NCI-H526 (cell line): ENCODE measurements at places on chromosomes 6 and 20.

GRCh38 chr20:2446845-2447244 is 23.7 kb downstream of the SNRPB start:
- DNase-seq = peak; percentile 76

DNA sequence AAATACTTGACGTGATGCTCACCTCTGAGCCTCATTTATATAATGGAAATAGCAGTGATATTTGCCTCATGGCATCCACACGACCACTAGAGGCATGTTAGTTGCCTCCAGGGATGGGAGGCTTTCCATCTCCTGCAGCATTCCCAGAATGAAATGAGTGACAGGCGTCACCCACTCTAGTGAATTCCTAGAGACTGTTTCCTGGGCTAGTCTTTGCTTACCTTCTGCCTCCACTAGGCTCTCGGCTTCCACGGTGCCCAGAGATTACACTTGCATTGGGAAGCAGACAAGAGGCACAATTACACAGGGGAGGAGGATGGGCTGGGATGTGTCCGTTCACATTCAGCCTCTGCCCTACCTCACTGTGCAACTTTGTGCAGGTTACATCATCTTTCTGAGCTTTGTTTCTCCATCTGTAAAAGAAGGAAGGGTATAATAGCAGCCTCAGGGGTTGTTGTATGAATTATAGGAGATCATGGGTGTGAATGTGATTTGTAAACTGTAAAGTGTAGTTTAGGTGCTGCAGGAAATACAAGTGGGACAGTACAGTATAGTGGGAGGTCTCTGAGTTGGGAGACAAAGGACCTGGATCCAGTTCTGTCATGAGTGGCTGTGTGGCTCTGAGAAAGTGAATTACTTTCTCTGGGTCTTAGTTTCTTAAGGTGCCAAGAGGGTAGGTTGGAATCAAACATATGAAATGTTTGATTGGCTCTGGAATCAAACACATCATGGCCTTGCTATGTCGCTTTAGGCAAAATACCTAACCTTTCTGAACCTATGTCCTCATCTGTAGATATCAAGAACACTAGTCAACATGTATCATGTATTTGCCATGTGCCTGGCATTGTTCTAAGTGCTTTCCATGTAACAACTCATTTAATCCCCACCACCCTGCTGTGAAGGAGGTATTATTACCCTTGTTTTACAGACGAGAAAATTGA is 3.6 kb upstream of the VSTM2L start:
- DNase-seq = no peak

- DNase-seq = no peak
Measured at GRCh38 chr6:219019-219570, 73.2 kb upstream of the DUSP22 start.

DNA sequence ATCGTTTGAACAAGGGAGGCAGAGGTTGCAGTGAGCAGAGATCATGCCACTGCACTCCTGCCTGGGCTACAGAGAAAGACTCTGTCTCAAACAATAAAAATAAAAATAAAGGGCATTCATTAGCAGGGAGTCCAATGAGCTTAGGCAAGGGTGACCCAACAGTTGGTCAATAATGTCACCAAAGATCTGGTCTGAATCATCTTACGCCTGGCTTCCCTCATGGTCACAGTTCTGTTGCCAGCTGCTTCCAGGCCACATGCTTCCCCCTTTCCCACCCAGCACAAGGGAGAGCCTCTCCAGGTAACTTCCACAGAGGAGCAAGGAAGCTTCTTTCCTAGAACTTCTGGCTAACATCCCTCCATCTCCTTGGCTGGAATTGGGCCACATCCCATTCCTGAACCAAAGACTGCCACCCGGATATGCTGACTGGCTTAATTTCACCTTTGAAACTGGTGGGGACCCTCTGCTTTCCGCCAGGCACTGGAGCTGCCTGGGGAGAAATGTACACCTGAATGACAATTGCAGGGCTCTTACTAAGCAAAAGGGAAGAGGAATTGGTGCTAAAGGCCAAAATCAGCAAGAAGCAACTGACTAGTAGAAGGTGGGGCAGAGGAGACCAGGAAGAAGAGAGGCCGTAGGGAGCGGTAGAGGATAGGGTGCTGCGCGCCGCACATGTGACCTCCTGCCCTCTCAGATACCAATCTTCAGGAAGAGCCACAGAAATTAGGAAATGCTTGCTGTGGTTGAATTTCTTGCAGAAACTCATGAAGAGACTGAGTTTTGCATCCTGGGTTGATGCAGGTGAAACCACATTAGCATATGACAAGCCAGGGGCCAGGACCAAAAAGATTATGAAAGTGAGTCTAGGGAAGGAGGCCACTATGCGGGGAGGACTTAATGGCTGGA is 8.3 kb upstream of the SCML4 start:
- DNase-seq = no peak

GRCh38 chr20:2801286-2801728 is 880 bp upstream of the CPXM1 start:
- no peak for DNase-seq

DNA sequence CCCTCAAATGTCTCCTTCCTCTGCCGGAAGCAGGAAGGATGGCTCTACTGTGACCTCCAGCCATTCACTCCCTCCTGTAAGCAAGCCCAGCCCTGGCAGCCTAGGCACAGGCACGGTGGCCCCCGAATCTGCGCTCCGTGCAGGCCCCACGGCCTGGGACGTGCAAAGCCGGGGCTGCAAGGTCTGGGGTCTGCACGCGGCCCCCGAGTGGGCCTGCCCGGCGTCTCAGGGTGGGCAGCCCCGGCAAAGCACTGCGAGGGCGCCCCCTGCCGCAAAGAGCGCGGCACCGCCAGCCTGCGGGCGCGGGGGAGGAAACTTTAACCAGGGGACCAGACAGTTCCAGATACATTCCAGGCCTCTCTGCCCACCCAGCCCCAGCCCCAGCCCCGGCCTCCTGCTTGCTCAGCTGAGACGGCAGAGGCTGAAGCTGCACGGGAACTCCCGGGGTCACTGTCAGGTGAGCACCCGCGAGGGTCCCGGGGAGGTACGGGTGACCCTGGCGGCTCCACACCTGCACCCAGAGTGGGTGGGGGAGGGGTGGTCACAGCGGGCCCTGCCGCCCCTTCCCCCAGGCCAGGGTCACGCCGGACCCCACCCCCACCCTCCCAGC is 98.8 kb downstream of the ASXL1 start:
- peak; percentile 53 for DNase-seq

DNA sequence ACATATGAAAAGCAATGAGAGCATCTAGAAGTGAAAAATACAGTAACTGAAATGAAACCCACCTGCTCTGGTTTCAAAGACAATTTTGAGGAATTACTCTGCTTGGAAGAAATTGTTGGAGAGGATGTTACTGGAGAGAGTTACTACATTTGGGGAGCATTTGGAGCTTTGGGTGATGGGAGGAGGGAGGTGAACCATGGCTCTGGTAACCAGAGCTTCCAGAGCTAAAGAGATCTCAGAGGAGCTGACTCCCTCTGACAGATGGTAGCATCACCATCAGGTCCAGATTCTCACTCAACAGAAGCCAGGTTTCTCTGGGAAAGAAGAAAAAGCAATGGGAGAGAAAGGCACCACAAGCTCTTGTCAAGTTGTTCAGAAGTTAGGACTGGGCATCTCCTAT is 42.2 kb upstream of the SMAP1 start:
- DNase-seq = no peak

- peak; percentile 85 for DNase-seq
Measured at GRCh38 chr6:27374824-27375612, 13.5 kb upstream of the ZNF391 start.

GRCh38 chr20:3681931-3682781 is at the start of gene ADAM33:
Gene ADAM33 (minus strand): TSS chr20:3682010. CDS start chr20:3682004, 6 bp downstream.
- no peak for DNase-seq

- DNase-seq = peak; percentile 94
Measured at GRCh38 chr6:16803294-16804200, 42.3 kb upstream of the ATXN1 start.

GRCh38 chr6:32659856-32660595 is 6.4 kb downstream of the HLA-DQB1 start:
- DNase-seq = no peak

- DNase-seq = no peak
Measured at GRCh38 chr6:42777126-42777822, 4.6 kb upstream of the BICRAL start.

GRCh38 chr6:149895833-149896271 is 2.1 kb downstream of the RAET1E start:
- no peak for DNase-seq

GRCh38 chr6:12026120-12026519 is 14.0 kb downstream of the HIVEP1 start:
- DNase-seq = no peak

DNA sequence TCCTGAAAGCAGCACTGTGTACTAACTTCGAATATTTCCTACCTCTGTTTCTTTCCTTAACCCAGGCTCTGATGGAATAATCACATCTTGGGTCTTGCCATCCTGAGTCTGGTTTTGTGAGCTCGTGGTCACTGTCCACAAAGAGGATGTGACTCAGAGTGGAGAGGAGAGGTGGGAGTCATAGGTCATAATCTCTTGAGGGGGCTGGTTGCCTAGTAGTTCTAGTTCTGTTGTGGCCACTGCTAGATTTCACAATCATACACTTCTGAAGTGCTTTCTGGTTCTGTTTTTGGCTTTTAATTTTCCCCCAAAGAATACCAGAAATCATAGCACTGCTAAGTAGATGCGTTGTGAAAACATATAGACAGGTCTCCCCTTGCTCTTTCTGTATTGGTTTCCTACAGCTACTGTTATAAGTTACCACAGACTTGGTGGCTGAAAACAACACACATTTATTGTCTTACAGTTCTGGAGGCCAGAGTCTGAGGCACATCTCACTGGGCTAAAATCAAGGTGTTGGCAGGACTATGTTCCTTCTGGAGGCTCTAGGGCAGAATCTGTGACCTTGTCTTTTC is 102.8 kb downstream of the NRSN1 start:
- no peak for DNase-seq

DNA sequence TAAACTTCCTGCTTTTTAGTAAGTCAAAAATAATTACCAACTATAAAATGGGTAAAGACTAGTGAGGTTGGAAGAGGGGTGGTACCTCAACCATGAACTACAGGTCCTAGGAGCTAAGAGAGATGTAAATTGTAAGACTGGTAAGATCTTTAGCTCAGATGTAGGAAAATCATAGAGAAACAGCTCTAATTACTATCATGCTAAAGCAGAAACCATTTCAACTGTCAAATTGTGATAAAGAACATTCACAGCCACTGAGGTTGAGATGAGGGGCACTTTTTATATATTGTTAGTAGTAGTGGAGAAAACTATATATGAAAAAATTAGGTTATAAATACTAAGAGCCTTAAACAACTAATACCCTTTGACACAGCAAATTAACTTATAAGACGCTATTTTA is 20.0 kb downstream of the CDK19 start:
- no peak for DNase-seq

GRCh38 chr6:131894493-131895424 is 56.4 kb downstream of the CCN2 start:
- peak; percentile 30 for DNase-seq

GRCh38 chr20:46938434-46938833 is 43.8 kb downstream of the EYA2 start:
- no peak for DNase-seq

DNA sequence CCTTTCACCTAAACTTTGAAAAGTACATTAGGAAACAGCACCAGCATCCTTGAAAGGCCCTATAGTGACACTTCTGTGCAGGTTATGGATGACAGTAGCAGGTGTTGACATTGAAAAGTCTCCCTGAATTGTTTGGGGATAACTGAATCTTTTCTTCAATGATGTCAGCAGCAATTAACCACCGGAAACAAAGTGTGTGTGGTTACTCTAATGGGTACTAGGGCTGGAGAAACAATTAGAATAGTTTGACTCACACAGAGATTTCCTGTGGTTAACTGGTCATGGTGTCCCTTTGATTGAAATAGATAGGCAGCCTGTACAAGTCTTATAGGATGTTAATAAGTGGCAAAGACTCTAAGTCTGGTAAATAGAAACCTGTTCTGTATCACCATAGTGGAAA is 189.1 kb downstream of the TBX18 start:
- no peak for DNase-seq

DNA sequence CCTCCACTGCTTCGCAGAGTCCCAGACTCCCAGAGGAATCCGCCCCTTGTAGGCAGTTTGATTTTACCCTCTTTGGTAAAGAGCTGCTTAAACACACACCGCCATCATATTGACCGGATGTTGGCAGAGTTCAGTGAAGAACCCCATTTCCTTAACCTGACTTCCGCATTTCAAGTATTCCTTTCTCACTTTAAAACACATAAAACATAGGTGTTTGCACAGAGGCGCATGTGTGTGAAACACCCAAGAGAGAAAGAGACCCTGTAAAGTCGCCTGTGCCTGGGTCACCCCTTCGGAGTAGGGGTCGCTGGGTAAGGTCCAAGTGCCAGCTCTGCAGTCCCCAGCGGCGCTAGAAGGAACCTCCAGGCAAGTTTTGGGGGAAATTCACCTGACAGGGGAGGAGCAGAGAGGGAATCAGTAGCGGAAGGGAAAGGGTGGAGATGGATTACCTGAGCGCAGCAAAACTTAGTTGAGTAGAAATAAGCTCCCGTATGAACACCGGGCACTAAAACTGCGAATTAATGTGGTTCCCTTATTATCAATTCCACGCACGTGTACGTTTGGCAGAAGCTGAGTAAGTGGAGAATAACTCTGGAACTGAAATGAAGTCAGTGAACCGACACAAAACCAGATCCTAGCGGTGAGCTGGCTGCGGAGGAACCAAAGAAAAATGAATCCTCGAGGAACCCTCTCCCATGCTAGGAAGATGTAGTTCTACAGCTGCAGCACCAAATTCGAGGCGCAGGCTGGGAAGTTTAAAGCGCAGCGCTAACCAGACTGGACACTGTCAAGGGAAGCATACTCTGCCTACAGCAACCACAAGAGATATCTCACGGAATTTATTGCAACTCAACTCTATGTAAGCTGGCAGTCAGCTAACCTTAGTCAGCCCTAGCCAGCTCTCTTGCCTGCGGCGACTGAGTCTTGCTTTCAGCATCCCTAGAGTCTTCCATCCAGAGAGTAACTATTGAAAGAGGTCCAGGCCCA is 3.5 kb upstream of the HTR1B start:
- no peak for DNase-seq

DNA sequence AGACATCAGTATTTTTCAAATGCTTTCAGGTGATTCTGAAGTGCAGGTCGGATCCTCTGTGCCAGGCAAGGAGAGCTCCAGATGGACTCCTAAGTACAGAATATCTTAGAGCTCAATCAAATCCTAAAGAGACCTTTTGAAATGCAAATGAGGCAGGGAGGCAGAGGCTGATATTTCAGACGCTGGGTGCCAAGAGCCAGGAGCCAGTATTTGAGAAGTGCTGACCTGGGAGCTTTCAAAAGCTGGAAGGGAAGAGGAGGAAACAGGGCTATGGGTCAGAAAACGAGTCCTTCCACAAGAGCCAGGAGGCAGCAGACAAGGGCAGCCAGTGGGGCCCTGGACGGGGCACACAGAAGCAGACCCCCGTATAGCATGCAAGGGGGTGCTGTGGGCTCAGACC is 46.1 kb upstream of the DSN1 start:
- peak; percentile 84 for DNase-seq

- DNase-seq = no peak
Measured at GRCh38 chr6:3905945-3906845, 57.0 kb downstream of the FAM50B start.

DNA sequence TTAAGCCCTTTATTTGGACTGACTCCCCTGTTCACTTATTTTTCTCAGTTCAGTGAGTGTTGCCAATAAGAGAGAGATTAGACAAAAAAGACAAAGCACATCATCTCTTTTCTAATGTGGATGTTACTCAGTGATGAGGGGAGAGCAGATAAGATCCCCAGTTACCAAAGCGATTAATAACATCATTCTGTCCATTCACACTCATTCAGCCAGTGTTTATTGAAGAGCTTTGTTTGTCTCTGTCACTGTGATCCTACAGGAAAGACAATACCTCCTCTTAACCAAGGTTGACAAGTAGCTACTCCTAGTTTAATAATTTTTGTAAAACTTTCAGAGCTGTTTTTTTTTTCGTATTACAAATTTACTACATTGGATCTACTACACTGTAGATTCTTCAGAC is 163.0 kb downstream of the EYA4 start:
- no peak for DNase-seq
